ENCODE measurements at places on chromosomes 13 and 19. TPM values are rescaled to one million over a fixed set of nuclear protein-coding genes. Genes with fewer than 3 reads are reported as not detected.

ZNF888 gene
- 1.7 TPM for total RNA-seq

DNA sequence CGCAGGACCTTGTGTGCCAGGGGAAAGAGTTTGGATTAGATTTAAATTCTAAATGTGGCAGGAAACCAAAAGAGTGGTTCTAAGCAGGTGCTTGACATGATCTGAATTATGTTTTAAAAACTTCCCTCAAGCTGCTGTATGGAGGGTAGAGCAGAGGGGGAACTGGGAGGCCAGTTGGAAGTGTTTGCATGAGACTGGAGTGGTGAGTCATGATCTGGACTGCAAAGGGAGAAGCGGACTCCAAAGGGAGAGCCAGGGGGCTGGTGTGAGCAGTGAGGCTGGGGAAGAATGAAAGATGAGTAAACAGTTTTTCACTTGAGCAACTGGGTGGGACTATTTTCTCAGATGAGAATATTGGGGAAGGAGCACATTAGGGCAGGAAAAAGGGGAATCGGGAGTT is 206.1 kb downstream of the DNAJC15 start:
- no peak for DNase-seq

EFNA2 gene
- not detected for total RNA-seq

NTN5 gene
- 0.27 TPM for total RNA-seq

ZNF540 gene
- total RNA-seq = 5.3 TPM

Measured in left cardiac atrium (tissue), 4 donors.